Cerebellar cortex (tissue), 1 donor: ENCODE measurements at places on chromosomes 16 and 17.

DNA sequence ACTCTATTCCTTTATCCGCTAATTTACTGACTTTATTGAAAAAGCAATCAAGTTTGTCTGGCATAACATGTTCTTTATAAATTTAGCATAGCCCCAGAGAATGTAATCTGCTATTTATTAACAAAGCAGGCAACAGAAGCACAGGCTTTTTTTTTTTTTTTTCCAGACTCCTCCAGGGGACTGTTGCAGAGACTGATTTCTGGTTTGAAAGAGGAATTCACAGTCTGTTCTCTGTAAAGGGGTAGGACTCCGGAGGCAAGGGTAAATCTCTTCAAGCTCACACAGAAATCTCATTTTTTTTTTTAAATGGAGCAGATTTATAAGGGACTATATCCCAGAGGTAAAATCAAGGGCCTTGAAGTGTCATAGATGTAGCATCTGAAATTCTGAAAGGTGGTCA lies 1386.5 kb upstream of the CDH8 start:
- DNase-seq, result peak; percentile 27

- DNase-seq, result no peak
Observed at GRCh38 chr17:81846743-81847689, 12.2 kb upstream of the PPP1R27 start.

- peak; percentile 45 for DNase-seq
Observed at GRCh38 chr16:85369741-85370528, 243.2 kb upstream of the GSE1 start.

- DNase-seq, result no peak
Observed at GRCh38 chr16:55056585-55057401, 126.1 kb downstream of the IRX5 start.

DNA sequence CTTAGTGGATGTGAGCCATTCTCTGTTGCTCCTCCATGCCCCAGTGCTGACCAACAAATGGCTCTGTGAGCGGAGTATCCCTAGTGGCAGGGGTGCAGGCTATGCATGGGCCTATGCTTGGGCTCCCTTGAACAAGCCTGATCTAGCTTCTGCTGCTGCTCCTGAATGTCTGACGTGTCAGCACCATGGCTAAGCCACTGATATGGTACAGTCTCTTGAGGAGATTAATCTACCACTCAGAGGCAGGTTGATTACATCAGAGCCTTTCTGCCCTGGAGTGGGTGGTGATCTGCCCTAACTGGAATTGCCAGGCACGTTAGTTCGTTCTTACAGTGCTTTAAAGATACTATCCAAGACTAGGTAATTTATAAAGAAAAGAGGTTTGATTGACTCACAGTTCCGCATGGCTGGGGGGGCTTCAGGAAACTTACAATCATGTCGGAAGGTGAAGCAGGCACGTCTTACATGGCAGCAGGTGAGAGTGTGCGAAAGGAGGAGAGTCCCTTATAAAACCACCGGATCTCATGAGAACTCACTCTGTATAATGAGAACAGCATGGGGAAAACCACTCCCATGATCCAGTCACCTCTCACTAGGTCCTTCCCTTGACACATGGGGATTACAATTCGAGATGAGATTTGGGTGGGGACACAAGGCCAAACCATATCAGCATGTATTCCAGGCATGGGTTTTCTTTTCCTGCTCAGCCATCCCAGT lies 41.5 kb upstream of the B4GALNT2 start:
- DNase-seq, result no peak

- no peak for DNase-seq
Observed at GRCh38 chr17:8430966-8431365, 4.7 kb upstream of the NDEL1 start.

DNA sequence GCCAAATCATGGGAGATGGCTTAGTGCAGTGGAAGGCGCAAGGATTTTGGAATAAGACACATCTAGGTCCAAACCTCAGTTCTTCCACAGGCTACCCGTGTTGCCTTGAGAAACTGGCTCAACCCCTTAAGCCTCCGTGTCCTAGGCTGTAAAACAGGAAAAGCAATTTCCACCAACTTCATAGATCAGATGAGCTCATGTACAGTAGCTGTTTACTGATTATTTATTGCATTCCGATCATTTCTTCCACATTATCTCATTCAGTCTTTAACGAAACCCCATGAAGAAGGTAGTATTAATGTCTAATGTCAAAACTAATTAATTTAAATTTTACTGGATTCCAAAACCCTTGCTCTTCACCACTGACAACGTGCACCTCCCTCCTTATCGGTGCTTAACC lies 231.6 kb downstream of the GRIN2A start:
- DNase-seq, result no peak

GRCh38 chr16:11051879-11052808 lies 107.8 kb downstream of the CLEC16A start:
- no peak for DNase-seq

DNA sequence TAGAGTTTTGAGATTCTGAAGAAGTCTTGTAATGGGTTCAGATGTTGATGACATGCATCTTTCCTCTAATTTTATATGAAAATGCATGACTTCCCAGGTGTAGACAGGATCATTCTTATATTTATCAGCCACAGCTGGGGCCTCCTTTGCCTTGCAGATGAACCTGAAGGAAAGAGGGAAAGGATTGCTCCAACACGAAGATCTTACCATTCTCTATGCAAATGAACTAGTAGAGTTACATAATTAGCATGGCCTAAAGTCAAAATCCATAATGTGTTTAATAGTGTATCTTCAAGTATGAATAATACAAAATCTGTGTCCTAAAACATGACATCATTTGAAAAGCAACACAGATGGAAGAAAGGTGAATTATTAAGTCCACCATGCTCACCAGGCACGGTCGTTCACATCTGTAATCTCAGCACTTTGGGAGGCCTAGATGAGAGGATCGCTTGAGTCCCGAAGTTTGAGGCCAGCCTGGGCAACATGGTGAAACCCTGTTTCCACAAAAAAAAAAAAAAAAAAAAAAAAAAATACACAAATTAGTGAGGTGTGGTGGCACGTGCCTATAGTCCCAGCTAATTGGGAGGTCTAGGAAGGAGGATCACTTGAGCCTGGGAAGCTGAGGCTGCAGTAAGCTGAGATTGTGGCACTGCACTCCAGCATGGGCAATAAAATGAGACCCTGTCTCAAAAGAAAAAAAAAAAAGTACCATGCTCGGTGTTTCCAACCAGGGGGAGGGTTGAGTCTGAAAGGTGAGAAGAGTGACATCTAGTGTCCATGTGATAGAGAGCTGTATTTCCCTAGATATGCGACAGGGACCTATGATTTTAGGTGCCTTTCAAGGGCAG lies 6.3 kb downstream of the VWA3A start:
- DNase-seq, result peak; percentile 69

DNA sequence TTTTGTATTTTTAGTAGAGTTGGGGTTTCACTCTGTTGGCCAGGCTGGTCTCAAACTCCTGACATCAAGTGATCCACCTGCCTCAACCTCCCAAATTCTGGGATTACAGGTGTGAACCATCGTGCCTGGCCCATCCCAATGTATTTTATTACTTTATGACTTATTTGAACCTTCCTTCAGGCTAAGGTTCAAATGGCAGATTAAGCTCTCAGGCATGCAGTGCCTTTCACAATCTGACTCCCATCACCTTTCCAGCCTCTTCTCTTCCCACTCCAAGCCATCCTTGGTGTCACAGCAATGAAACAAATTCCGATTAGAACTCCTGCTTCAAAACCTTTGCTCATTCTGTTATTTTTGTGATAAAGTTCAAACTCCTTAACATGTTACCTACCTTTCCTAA lies 26.6 kb upstream of the YPEL2 start:
- no peak for DNase-seq

DNA sequence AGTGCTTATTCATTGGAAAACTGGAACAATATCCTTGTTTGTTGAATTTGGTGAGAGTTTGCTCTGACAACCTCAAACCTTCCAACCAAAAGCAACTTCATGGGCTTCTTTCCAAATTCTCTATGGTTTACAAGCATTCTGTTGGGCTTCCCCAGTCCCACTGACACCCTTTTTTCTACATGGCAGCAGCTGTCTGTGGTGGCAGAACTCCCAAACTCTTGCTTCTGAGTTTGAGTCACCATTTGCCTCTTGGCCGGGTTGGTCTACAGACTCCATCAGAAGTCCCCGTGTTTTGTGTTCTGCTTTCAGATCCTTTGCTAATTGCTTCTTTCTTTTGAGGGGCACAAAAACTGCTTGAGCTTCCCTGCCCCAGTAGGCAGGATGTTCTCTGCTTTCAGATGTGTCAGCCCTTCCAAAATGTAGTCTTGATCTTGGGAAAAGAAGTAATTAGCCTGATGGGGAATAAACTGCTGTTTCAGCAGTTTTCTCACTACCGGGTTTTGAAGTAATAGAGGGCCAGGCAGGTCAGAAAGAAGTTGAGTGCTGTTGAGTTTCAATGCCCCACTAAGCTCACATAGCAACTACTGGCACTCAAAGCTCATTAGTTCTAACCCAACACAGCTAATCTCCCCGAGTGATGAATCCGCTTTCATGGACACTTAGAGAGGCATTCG lies 80.7 kb downstream of the HS3ST3A1 start:
- no peak for DNase-seq

DNA sequence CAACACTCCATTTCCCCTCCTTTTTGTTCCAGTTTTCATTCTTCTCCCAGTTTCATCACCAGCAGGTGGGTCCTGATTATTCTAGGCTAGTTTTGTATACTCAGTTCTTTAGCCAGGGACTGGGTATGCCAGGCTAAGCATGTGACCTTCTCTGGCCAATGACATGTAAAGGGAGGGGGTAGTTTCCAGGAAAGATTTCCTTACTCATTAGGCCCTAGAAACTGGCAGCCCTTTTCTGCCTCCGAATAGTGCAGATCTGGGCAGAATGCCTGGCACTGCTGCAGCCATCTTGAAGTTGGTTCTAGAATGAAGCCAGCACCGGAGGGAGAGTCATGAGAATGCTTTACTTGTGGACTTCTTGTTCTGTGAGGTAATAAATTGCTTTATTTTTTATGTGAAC lies 126.9 kb upstream of the AXIN2 start:
- DNase-seq, result no peak

DNA sequence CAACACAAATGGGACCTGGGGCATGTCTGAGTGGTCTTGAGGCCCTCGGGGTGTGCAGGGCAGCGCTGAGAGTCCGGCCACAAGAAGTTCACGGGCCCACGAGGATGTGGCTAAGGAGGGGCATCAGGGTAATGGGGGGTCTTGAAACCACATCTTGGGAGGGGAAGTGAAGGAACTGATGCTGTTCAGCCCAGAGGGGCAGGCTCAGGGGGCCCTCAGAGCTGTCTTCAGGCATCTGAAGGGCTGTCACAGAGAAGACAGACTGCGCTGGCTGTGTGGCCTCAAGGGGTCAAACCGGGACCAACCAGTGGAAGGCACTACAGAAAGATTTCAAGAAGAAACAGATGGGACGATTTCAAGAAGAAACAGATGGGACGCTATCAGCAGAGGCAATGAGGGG lies 45.1 kb downstream of the ZNF423 start:
- no peak for DNase-seq

- DNase-seq, result no peak
Observed at GRCh38 chr17:78780335-78780734, 1.7 kb downstream of the CYTH1 start.

GRCh38 chr17:58531661-58532554 lies 17.5 kb upstream of the MTMR4 start:
- peak; percentile 71 for DNase-seq

GRCh38 chr17:36647636-36648035 lies 46.3 kb downstream of the MRM1 start:
- DNase-seq, result no peak

- no peak for DNase-seq
Observed at GRCh38 chr16:78179666-78180065, 80.2 kb downstream of the WWOX start.
